ENCODE measurements at places on chromosomes 7 and 10. TPM values are rescaled to one million over a fixed set of nuclear protein-coding genes. Genes with fewer than 3 reads are reported as not detected.

The ZWINT gene
- total RNA-seq: 7.7 TPM

The FAM25C gene
- total RNA-seq: not detected

The EPO gene
- total RNA-seq: not detected

The TDRD1 gene
- total RNA-seq: 0.23 TPM

The AMZ1 gene
- total RNA-seq: 0.12 TPM

The SNCG gene
- 16.2 TPM for total RNA-seq

The SPDYE1 gene
- total RNA-seq: not detected

The PRR15 gene
- 112 TPM for total RNA-seq

The RBP3 gene
- total RNA-seq: not detected

The CDNF gene
- total RNA-seq: 0.09 TPM

The HOXA10 gene
- not detected for total RNA-seq

The GBX1 gene
- total RNA-seq: not detected

The NUTM2E gene
- total RNA-seq: 0.47 TPM

The YKT6 gene
- 71.0 TPM for total RNA-seq

The CNPY4 gene
- 25.0 TPM for total RNA-seq

The GRB10 gene
- total RNA-seq: 33.8 TPM

The NUTM2A gene
- total RNA-seq: 0.34 TPM

The CELF2 gene
- total RNA-seq: 47.8 TPM

The PTPN12 gene
- total RNA-seq: 17.7 TPM

The NOBOX gene
- not detected for total RNA-seq

The ADARB2 gene
- not detected for total RNA-seq

The CYP3A4 gene
- total RNA-seq: not detected

The GIMAP5 gene
- not detected for total RNA-seq

The SKIDA1 gene
- total RNA-seq: 1.4 TPM

The UTF1 gene
- total RNA-seq: not detected

The NKX2-3 gene
- not detected for total RNA-seq

The GIMAP2 gene
- total RNA-seq: 0.09 TPM

The SMO gene
- 18.9 TPM for total RNA-seq

The SUN3 gene
- not detected for total RNA-seq

The MXI1 gene
- total RNA-seq: 27.4 TPM

The TFPI2 gene
- total RNA-seq: 58.6 TPM

The LRRC4 gene
- 0.09 TPM for total RNA-seq

The INPP5A gene
- total RNA-seq: 37.2 TPM

The CCDC172 gene
- not detected for total RNA-seq

The COL17A1 gene
- 0.23 TPM for total RNA-seq

The DNAH11 gene
- not detected for total RNA-seq

The SNX10 gene
- total RNA-seq: not detected
